ENCODE measurements at places on chromosomes 12 and 14.

- no peaks in the 10 kb centered on the region for H3K36me3 ChIP-seq
- H3K27me3 ChIP-seq, result no peaks in the 10 kb centered on the region
- DNase-seq, result no peak
- no peaks in the 10 kb centered on the region for H3K4me1 ChIP-seq
- H3K4me3 ChIP-seq, result no peak overlapping the region
- H3K27ac ChIP-seq, result no peak overlapping the region
These were observed 39.0 kb downstream of the SLC38A4 start for GRCh38 chr12:46786774-46787173.

GRCh38 chr12:3698218-3698974, 54.5 kb downstream of the CRACR2A start:
- H3K27me3 ChIP-seq, result no peaks in the 10 kb centered on the region
- DNase-seq, result no peak
- no peaks in the 10 kb centered on the region for H3K4me1 ChIP-seq
- no peak overlapping the region for H3K27ac ChIP-seq

DNA sequence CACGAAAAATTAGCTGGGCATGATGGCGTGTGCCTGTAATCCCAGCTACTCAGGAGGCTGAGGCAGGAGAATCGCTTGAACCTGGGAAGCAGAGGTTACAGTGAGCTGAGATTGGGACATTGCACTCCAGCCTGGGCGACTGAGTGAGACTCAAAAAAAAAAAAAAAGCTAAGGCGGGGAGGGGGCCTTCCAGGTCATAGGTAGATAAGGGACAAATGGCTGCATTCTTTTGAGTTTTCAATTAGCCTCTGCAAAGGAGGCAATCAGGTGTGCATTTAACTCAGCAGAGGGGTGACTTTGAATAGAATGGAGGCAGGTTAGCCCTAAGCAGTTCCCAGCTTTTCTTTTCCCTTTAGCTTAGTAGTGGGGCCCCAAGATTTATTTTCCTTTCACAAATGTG, 743 bp upstream of the AACS start:
- H3K27me3 ChIP-seq, result no peaks in the 10 kb centered on the region
- no peak for DNase-seq
- H3K4me3 ChIP-seq, result peak overlapping the region; percentile 82
- H3K36me3 ChIP-seq, result no peaks in the 10 kb centered on the region
- peak overlapping the region; percentile 81 for H3K27ac ChIP-seq

DNA sequence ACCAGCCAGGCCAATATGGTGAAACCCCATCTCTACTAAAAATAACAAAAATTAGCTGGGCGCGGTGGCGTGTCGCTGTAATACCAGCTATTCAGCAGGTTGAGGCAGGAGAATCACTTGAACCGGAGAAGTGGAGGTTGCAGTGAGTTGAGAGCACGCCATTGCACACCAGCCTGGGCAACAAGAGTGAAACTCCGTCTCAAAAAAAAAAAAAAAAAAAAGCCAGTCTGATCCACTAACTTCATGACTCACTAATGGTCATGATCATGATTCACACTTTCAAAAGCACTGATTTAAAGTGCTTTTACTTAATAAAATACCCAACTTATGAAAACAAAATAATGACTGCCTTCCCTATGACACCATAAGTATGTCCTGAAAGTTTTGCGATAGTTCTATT, 38.4 kb upstream of the CPM start:
- no peak overlapping the region for H3K4me3 ChIP-seq
- no peaks in the 10 kb centered on the region for H3K27me3 ChIP-seq
- DNase-seq, result no peak
- no peaks in the 10 kb centered on the region for H3K4me1 ChIP-seq

GRCh38 chr14:29861996-29862395, 65.7 kb downstream of the PRKD1 start:
- DNase-seq, result no peak
- no peaks in the 10 kb centered on the region for H3K4me1 ChIP-seq
- H3K4me3 ChIP-seq, result no peak overlapping the region
- no peak overlapping the region for H3K27ac ChIP-seq
- H3K27me3 ChIP-seq, result no peaks in the 10 kb centered on the region
- no peaks in the 10 kb centered on the region for H3K36me3 ChIP-seq

GRCh38 chr12:15387772-15388171, 65.5 kb downstream of the PTPRO start:
- no peaks in the 10 kb centered on the region for H3K4me1 ChIP-seq
- no peak overlapping the region for H3K4me3 ChIP-seq
- no peaks in the 10 kb centered on the region for H3K27me3 ChIP-seq
- no peak for DNase-seq
- H3K27ac ChIP-seq, result no peak overlapping the region

Measured in Panc1 (cell line).